ENCODE measurements at places on chromosomes 5 and 9. TPM values are rescaled to one million over a fixed set of nuclear protein-coding genes. Genes with fewer than 3 reads are reported as not detected.

DNA sequence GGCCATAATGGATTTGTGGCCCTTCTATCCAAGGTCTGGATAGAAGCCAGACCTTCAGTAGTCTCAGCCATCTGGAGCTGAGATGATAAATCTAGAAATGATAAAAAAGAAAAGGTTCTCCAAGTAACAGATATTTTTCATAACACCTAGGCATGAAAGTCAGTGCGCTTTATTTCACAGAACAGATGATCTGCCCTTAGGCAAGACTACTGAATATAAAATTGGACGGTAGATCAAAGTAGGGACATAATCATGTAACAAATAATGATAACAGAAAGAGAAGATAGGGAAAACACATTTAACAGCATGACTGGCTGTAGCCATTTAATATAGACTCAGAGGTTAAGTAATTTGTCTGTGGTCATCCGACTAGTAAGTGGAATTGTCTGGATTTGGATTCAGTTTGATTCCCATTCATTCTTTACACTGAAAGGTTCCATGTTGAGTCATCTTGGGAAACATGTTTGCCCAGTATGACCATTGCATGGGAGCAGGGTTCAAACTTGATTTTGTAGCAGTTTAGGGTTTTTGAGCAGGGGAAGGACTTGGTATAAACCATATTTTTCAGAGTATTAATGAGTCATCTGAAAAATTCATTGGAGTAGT lies 4.1 kb upstream of the CAVIN4 start:
- H3K36me3 ChIP-seq = no peaks in the 10 kb centered on the region
- peaks cover 5% of the 10 kb centered on the region for H3K4me1 ChIP-seq
- no peak overlapping the region for H3K27ac ChIP-seq

Gene PCBD2
- total RNA-seq = 8.9 TPM

DNA sequence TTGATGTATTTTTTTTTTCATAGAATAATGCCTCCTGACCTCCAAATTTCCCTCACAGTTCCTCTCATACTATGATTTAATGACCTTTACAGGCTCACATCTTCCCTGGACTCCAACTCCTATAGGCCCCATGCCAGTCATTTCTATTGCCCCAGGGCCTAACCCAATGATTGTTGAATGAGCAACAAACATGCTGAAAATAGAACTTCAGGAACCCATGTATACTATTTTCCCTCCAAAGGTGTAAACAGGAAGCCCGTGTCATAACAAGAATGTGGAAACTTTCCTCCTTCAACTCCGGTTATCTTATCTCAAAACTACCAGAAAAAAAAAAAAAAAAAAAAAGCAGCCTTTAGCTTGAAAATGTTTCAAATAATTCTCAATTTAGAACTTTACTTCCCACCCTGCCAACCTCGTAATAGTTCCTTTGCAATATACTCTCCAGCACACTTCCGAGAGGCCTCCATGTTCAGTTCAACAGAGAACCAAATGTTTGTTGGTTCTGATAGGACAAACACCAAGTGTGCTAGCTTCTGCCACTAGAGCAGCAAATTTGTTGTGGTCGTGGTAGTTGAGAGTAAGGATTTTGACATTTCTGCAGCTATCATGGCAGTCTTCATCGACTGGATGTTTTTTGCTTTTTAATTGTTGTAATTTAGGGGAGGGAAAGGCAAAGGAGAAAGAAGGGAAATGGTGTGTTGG lies 25.8 kb downstream of the TRPM6 start:
- no peak overlapping the region for H3K27ac ChIP-seq
- no peak overlapping the region for H3K4me3 ChIP-seq
- no peak for DNase-seq
- no peaks in the 10 kb centered on the region for H3K4me1 ChIP-seq
- H3K36me3 ChIP-seq = no peaks in the 10 kb centered on the region

Gene PCDHGA5
- 2.3 TPM for total RNA-seq

Gene TPPP
- 3.9 TPM for total RNA-seq

GRCh38 chr5:82176115-82176814 lies 101.9 kb downstream of the RPS23 start:
- no peak overlapping the region for H3K4me3 ChIP-seq
- DNase-seq = no peak
- H3K36me3 ChIP-seq = peaks cover 4% of the 10 kb centered on the region

DNA sequence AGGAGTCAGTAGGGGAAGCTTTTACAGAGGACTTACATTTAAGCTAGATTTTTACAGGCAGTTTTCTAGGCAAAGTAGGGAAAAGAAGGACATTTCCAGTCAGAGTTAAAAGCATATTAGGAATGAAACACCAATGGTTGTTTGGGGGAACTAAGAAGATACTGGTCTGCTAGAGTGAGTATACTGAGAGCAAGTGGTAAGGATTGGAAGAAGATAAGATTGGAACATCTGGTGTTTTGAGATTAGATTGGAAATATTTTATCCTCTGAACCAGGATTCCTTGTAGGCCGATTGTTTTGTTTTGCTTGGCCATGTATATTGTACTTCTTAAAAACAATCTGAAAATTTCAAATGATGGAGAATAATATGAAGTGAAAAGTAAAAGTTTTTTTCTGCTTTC lies 7.7 kb downstream of the FBXO38 start:
- DNase-seq = no peak
- no peaks in the 10 kb centered on the region for H3K4me1 ChIP-seq
- no peak overlapping the region for H3K27ac ChIP-seq
- peaks cover 12% of the 10 kb centered on the region for H3K36me3 ChIP-seq
- H3K27me3 ChIP-seq = no peaks in the 10 kb centered on the region

Gene TIGD6
- 3.5 TPM for total RNA-seq

DNA sequence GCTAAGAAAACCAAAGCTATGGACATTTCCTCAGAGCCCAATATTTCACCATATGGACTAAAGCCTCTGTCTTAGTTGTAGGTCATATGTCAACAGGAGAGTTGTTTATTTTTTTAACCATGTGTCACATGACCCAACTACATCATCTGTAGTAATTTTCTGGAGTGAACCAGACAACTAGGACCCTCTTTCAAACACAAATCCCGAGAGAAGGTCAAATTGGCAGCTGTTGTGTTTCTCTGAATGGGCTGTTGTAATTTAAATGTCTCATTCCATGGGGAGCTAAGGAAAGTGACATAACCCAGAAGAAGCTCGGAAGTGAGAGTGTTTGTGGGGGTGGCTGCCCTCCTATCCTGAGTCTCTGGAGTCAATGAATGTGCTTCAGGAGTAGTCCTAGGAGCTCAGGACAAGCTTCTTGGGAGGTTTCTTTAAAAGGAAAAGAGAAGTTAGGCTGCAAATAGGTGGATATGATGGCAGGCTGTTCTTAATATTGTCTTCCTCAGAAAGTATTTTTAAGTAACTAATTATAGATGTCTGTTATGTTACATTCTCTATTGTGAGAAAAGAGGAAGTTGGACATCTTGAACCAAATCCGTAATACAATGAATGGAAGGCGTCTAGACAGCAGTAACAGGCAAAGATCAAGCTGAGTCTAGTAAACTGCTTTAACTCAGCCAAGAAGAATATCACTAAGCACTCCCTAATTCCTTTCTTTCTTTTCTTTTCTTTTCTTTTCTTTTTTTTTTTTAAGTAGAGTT lies 50.1 kb downstream of the TMEM167A start:
- H3K4me1 ChIP-seq = no peaks in the 10 kb centered on the region
- H3K36me3 ChIP-seq = no peaks in the 10 kb centered on the region
- DNase-seq = peak; percentile 30
- H3K27me3 ChIP-seq = no peaks in the 10 kb centered on the region
- no peak overlapping the region for H3K27ac ChIP-seq

Gene F2RL1
- total RNA-seq = 0.18 TPM

DNA sequence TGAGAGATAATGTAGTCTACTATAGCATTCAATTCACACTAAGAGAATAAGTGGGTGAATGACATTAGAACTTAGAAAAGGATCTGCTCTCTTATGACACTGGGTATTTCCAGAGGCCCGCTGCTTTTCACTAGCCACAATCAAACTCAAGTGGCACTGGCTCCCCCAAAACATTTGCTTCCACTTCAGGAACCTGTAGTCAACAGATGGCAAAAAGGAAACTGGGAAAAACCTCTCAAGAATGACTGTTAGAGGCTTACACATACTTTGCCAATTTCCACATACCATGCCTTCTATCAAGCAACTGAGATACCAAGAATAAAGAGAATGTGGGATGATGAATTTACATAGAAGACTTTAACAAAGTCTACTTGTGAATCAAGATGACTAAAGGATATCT lies 11.2 kb downstream of the POC5 start:
- peaks cover 23% of the 10 kb centered on the region for H3K36me3 ChIP-seq
- no peaks in the 10 kb centered on the region for H3K27me3 ChIP-seq
- no peak overlapping the region for H3K4me3 ChIP-seq
- H3K4me1 ChIP-seq = no peaks in the 10 kb centered on the region

GRCh38 chr5:143101121-143101520 lies 302.4 kb downstream of the NR3C1 start:
- no peaks in the 10 kb centered on the region for H3K27me3 ChIP-seq
- DNase-seq = no peak
- no peak overlapping the region for H3K4me3 ChIP-seq
- peaks cover 9% of the 10 kb centered on the region for H3K4me1 ChIP-seq
- H3K36me3 ChIP-seq = no peaks in the 10 kb centered on the region

Gene ADAMTS2
- total RNA-seq = 28.7 TPM

DNA sequence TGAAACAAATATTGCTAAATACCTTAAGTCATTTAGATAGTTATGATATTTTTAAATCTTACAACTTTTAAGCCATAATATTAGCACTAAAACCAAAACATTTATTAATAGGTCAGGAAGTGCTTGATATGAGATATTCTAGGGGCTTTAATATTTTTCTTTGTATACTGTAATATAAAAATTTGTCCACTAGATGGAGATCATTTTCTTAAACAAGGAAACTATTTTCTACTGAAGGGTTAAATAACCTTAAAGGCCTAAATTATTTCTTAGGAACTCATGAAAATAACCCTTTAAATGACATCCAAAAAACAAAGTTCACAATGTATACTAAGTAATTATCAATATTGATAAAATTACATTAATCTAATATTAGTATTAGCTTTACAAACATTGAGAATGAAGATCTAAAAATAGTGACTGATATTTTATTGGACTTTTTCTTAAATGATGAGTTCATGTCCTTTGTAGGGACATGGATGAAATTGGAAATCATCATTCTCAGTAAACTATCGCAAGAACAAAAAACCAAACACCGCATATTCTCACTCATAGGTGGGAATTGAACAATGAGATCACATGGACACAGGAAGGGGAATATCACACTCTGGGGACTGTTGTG lies 635.7 kb downstream of the RAB3C start:
- no peaks in the 10 kb centered on the region for H3K27me3 ChIP-seq
- H3K27ac ChIP-seq = no peak overlapping the region
- H3K36me3 ChIP-seq = no peaks in the 10 kb centered on the region
- H3K4me1 ChIP-seq = peaks cover 7% of the 10 kb centered on the region
- H3K4me3 ChIP-seq = no peak overlapping the region
